ENCODE measurements at places on chromosomes 16 and 17.

DNA sequence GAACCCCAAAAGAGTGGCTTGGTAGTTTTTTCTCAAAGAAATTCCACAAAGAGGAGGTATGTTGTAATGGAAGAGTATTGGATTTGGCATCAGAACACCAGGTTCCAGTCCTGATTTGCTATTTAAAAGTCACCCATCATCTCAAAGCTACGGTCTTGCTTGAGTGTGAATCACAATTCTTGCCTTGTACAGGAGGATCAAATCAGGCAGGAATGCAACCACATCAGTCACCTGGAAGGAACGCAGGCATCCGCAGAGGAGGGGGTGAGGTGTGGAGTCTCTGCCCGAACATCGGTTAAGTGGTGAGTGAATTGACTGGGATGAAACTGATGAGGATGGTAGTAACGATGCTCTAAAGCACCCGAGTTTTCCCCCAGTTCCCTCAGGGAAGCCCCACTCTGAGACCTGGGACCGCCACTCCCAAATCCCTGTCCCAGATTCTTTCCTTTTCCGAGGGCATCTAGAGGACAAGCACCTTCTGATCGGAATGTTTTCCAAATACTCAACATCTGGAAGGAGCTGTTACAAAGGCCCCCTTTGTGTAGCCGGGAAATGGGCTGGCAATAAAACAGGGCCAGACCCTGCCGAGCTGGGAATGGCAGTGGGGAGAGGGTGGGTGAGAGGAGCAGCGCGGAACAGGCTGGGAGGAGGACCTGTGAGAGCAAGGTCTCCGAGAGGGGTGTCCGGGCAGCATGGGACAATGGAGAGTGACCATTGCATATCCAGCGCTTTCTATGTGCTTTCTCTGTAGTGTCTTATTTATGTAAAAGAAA is 469.6 kb downstream of the SLC39A11 start:
- DNase-seq = no peak

GRCh38 chr17:81339191-81339533 is 44.1 kb upstream of the SLC38A10 start:
- no peak for DNase-seq

GRCh38 chr16:23026784-23027362 is 122.4 kb downstream of the USP31 start:
- DNase-seq = peak; percentile 54

DNA sequence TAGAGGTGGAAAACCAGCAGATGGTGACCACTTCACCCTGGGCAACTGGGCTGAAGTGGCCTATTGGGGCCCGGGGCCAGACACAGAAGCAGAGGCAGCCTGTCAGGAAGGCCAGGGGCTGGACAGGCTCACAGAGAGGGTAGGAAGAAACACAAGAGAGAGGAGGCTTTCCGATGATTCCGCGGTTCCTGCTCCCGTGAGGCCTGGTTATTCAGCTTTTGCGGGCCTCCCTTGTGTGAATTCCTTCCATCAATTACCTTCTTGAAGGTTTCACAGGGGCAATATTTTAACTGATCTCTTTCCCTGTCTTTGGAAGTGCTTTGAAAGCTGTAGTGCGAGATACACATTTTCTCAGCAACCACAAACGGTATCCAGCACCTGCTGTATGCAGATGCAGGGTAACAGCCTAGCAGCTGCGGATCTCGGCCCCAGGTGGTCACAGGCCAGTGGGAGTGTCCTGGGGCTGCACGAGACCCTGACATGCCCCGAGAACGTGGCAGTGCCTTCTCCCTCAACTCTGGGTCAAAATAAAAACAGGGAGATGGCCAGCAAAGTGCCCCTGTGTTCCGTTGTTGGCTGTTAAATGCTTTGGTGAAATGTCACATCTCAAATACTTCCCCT is 11.6 kb upstream of the CMIP start:
- no peak for DNase-seq

DNA sequence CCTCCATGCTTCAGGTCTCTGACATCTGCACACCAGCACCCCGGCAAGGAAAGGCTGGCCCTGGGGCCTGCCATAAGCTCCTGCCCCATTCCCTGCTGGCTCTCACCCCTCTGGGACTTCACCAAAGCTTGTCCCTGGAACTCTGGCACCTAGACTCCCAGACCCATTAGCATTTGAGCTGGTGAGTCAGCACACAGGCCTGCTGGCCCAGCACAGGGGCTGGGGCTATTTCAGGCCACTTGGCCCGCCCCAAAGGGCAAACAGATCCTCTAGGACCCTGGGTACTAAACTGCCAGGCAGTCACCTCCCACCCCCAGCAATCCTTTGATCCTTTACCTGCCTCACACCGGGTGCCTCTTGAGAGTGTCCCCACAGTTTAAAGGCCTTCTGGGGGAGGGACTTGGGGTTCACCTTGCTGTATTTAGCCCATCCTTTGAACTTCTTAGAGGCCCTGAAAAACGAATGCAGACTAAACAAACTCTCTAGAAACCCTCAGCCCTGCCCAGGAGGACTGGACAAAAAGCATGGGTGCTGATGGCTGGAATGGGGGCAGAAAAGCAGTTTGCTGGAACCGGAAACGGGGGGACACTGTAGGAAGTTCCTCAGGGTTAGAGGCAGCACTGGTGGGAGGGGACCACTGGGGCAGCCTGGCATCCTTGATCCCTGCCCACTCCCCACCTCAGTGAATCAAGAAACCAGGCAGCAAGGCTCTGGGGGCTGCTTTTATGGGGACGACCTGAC is 3.2 kb upstream of the SAMD14 start:
- no peak for DNase-seq

GRCh38 chr17:9772658-9773057 is 18.7 kb downstream of the DHRS7C start:
- no peak for DNase-seq

- DNase-seq = peak; percentile 35
Observed at GRCh38 chr16:81752225-81752875, 26.7 kb upstream of the PLCG2 start.

- no peak for DNase-seq
Observed at GRCh38 chr17:2218426-2218825, 85.2 kb downstream of the SMG6 start.

- DNase-seq = no peak
Observed at GRCh38 chr17:36851250-36851649, 86.0 kb upstream of the LHX1 start.

DNA sequence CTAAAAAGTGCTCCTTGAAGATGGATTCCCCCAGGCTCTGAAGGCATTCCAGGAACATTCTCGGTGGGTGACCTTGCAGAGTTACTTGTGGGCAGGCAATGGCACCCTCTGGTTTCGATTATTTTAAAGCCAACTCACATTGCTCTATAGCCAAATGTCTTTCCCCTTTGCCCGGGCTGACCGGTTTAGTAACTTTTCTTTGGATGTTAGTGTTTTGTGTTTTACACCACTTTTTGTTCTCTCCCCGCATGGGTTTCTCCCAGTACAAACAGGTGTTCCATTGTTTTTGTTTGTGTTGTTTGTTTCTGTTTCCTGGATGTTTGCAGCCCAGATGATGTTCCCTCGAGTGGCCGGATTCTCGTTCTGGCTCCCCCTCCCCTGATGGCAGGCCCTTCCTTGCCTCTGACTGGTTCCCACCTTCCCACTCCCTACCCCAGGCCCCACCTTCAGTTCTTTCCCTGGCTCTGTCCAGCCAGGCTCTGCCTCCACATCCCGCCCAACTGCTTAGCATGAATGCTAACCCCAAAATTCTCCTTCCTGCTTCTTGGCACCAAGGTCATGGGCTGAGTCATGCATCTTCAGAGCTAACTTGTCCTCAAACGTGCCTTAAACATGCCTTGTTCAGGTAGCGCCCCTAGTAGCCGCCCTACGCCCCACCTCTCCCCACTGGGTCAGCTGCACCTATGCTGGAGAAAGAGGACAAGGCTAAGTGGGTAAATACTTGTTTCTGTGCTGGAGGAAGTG is 40.6 kb downstream of the ELAC2 start:
- peak; percentile 28 for DNase-seq

DNA sequence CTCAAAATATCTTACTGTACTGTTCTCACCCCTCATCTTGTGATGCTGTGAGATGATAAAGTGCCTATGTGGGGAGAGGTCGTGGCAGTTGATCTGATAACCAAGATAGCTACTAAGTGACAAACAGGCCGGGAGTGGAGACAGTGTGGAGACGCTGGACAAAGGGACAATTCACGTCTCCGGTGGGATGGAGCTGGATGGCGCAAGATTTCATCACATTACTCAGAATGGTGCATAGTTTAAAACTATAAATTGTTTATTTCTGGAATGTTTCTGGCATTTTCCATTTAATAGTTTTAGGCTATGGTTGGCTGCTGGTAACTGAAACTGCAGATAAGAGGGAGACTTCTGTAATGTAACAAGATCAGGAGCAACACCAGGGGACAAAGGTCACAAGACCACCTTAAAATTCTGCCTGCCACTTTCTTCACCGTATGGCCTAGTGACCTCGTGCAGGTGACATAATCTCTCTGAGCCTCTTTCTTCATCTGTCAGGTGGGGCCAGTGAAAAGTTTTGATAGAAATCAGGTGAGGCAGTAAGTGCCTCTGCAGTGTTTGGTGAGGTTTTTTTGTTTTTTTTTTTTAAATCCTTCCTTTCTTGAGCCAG is 54.4 kb upstream of the LGALS9 start:
- no peak for DNase-seq

GRCh38 chr17:20975566-20975965 is 67.2 kb downstream of the USP22 start:
- no peak for DNase-seq

DNA sequence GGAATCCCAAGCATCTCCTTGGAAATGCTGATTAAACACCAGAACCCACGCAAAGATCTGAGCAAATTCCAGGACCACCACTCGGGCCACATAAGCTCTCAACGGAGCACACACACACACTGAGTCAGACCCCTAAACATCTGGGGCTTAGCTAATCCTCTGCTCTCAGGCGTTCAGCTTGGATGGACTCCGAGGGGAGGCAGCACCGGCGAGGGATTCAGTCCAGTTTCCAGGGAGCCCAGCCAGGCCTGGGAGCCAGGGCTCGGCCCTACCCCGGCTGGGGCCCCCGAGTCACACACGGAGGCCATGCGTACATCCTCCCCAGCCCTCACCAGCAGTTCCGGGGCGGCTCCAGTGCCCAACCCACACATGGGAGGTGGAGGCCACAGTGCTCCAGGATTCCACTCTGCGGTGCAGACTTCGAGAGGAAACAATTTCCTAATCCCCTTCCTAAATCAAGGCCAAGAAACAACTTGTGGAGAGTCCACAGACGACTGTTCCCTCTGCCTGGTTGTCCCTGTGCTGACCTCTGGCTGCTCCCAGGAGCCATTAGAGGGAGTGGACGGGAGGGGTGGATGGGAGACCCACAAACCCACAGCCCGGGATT is 70.5 kb downstream of the GAS7 start:
- DNase-seq = no peak

DNA sequence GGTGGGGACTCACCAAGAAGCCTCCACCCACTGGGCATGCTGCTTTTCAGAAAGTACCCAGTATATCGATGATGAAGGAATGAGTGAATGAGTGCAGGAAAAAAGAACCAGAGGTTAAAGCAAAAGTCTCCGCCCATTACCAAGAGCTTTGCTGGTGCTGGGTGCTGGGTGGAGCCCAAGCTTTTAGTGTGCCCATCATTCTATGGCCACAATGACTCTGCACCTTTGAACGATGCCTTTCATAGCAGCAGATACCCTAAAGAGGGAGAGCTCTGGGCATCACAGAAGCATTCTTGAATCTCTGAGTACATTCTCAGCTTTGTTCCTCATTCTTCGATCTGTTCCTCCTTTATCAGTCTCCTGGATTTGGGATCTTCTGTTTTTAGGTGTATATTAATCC is 450.7 kb upstream of the CCL2 start:
- DNase-seq = no peak

DNA sequence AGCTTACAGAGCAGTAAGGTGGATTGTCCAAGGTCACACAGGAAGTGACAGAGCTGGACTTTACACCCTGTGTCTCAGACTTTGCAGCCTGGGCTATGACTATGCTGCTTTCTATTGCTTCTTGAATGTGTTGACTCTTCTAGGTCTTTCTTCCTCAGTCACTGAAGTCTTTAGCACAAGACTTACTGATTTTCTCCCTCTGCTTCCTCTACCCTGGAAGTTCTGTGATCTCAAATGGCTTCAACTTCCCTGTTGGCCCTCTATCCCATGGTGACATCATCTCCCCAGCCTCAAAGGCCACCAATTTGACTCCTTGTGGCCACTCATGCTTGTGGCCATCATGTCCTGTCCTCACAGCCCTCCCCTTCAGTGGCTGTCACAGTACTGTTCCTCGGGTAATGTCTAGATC is 181.3 kb downstream of the HS3ST3A1 start:
- DNase-seq = no peak

DNA sequence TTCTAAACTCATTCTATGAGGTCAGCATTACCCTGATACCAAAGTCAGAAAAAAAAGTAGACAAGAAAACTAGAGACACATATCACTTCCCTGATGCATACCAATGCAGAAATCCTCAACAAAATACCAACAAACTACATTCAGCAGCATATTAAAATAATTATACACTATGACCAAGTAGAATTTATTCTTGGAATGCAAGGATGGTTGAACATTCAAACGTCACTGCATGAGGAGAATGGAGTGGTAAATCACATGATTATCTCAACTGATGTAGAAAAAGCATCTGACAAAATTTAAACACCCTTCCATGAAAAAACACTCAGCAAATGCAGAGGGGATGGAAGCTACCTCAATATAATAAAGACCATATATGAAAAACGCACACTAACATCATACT is 155.0 kb upstream of the KCNJ18 start:
- DNase-seq = no peak

DNA sequence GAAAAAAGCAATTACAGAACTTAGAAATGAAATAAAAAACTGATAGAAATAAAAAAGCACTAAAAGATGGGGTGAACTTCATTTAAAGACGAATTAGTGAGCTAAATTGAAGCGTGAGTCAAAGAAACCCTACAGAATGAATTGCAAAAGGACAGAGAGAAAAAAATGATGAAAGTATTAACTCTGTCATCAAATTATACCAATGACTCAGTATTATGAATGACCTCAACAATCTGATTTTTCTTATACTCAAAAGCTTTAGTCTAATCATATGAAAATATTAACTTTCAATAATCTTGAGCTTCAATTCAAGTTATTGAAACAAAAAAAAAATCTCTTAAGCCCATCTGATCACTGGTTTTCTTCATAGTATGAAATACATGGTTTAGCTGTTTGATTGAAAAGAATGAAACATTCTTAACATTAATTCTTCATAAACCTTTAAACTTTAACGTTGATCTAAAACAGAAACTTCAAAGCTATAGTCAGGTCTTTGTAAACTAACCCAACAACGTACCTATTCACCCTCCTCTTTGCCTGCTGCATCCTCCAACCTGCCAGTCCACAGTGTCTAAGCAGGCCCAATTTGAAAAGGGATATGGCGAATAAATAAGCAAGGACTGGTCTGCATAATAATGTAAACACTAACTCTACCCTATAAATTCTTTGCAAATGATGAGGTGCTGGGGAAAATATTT is 6.6 kb downstream of the ABCA5 start:
- DNase-seq = no peak

GRCh38 chr17:70956726-70957125 is 787.4 kb downstream of the KCNJ2 start:
- DNase-seq = no peak

DNA sequence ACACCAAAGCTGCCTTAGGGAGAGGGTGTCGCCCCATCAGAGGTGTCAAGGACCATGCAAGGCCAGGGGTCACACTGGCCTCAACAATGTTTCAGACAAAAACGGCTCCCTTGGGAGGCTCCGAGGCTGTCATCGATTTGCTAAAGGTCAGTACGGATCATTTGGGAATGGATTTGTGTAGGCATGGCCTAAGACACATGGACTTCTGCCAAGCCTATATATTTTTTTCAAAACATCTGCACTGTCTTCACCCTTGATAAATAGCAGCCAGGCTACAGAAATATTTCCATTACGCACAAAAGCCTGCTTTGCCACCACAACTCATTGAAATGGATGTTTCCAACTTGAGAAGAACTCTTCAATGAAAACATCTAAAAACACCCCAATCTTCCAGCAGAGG is 10.3 kb downstream of the CUEDC1 start:
- no peak for DNase-seq
